Mammary epithelial cell (primary cell): ENCODE measurements at places on chromosomes 3 and 15. TPM values are rescaled to one million over a fixed set of nuclear protein-coding genes. Genes with fewer than 3 reads are reported as not detected.

PLA2G4F gene
- 0.17 TPM for polyA plus RNA-seq

P2RY13 gene
- polyA plus RNA-seq, result not detected

DNASE1L3 gene
- polyA plus RNA-seq, result not detected

ITPKA gene
- 0.63 TPM for polyA plus RNA-seq

GOLGA8Q gene
- polyA plus RNA-seq, result not detected
